ENCODE measurements at places on chromosomes 4 and X.
A peak's percentile ranks its signal among the peaks of the same experiment; 100 is the strongest.

GRCh38 chr4:87523307-87523706, 5.9 kb downstream of the SPARCL1 start:
- DNase-seq: no peak

GRCh38 chrX:9610771-9611392, 146.0 kb downstream of the TBL1X start:
- peak; percentile 48 for DNase-seq

- DNase-seq: peak; percentile 66
These were observed 474.4 kb downstream of the RAPGEF2 start for GRCh38 chr4:159577241-159577640.

DNA sequence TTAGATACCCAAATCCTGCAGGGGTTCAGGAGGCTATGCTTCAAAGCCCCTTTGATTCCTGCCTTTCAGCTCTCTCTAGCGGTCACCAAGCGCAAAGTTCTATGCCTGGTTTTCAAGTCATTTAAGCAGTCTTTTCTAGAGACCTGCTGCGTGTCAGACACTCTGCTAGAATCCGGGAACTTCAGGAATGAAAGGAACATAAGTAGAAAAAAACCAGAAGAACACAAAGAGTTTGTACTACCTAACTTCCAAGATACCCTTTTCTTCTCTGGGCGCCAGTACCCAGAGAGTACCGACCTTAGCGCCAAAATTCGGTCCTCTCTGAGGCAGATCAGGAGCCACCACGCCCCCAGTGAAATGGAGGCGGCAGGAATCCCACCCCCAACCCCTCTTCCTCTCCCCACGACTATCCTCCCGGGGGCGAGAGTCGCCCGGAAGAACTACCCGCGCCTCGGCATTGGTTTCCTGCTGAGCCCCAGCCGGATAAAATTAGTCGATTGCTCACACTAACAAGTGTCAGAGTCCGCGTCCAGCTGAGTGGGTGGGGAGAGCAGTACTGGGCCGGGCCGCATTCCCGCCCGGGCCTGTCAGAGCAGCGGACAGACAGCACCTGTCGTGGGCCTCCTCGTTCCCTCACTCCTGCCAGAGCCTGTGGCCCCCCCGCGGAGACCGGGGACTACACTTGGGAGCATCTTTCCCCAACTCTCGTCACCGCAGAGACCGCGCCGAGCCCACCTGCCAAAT, 78.8 kb downstream of the RLIM start:
- DNase-seq: peak; percentile 59

DNA sequence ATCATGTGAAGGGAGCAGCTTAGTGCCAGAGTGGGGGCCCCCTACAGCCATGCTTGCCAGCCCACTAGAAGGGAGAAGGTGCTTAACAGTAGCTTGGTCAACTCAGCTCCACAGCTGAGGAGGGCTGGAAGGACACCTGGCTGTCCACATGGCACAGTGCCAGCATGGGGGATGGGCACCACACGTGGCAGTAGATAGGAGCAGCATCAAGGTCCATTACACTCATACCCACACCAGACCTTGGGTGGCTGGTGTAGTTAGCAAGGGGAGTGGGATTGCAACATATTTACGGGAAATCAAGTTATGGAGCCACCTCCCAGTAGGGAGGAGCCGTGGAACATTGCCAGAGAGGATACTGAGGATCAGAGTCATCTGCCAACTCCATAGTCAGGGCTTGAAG, 37.9 kb upstream of the SLC4A4 start:
- DNase-seq: no peak

- no peak for DNase-seq
These were observed 84.5 kb upstream of the ARHGEF9 start for GRCh38 chrX:63869506-63869905.

GRCh38 chr4:137701401-137701800, 169.1 kb upstream of the PCDH18 start:
- no peak for DNase-seq

DNA sequence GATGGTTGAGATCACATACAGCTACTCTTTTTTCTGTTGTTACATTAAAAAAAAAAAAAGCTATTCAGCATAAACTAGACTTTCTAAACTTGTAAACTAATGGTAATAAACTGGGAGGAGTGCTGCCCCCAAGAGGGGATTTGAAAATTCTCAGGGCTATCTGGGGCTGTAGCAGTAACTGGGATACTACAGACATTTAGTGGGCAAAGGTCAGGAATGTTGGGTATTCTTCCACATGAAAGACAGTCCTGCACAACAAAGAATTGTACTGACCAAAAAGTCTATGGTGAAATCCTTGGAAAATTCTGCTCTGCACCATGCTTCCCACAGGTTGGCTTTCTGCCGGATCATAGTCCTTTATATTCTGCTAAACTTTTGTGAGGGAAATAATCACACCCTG, 232.6 kb upstream of the BOD1L1 start:
- DNase-seq: no peak

- peak; percentile 38 for DNase-seq
These were observed 14.5 kb upstream of the KDM5C start for GRCh38 chrX:53239474-53239873.

Data from NCI-H69 (cell line).